ENCODE measurements at places on chromosomes 11 and 22.

DNA sequence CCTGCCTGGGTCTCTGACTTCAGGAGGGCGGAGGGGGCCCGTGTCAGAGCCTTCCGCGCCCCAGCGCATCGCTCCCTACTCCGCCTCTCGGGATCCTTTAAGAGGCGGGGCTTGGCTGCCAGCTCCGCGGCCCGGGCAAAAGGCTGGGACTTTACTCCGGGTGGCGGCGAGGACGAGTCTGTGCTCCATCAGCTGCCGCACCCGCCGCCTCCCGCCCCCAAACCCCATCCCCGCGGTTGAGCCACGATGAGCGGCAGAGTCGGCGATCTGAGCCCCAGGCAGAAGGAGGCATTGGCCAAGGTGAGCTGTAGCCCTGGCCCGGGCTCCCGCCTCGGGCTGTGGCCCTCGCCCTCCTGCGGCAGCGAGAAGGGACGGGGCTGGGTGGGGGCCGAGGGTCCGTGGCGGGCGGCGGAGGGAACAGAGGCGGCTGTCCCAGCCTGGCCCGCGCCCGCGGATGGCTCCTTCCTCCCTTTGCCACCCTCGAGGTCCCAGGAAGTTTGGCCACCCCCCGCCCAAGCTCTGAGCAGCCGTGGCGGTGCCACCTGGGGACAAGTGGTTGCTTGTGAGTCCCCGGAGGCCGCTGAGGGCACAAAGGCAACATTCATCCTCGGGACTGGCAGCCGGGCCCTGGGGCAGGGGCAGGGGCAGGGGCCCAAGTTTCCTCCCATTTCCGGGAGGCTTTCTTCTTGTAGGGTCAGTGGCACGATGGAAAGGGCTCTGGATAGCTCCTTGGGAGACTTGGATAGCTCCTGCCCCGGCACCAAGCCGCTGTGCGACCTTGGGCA lies at the start of gene SEC14L2:
Gene SEC14L2 (plus strand): TSS at position 148 of the 785 bp plus-strand sequence. CDS start 99 bp downstream, at position 247.
- DNase-seq: peak; percentile 69

DNA sequence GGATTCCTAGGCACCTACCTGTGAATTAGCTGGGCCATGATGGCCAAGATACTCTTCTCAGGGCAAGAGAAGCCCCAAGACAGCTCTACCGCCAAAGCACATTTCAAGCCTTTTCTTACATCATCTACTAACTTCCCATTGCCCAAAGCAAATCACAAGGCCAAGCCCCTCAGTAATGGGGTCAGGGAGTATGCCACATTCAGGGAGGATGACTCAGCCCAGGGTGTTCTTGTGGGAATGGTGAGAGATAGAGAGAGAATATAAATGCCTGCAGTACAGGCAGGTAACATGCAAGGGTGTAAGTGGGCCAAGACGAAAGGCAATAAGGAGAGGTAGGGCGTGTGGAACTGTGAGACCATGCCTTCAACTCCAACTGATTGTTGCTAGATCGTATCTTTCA lies 162.5 kb upstream of the ISX start:
- DNase-seq: peak; percentile 9

- DNase-seq: no peak
Measured at GRCh38 chr11:118412921-118413320, 11.5 kb downstream of the ATP5MG start.

DNA sequence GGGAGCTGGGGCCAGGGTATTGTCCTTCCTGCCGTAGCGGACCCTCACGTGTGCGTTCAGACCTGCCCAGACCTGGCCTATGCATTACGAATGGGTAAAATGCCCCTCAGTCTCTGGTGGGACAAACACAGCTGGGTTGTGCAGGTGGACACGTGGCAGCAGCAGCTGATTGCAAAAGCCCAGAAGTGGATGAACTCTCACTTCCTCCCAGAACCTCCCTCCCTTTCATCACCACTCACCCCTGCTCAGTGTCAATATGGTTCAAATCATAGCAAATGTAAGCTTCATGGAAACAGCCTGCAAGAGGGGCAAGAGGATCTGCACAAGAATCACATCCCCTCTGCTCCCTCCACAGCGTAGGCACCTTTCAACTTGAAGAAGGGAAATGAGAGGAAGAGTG lies 352.1 kb downstream of the OPCML start:
- DNase-seq: no peak

DNA sequence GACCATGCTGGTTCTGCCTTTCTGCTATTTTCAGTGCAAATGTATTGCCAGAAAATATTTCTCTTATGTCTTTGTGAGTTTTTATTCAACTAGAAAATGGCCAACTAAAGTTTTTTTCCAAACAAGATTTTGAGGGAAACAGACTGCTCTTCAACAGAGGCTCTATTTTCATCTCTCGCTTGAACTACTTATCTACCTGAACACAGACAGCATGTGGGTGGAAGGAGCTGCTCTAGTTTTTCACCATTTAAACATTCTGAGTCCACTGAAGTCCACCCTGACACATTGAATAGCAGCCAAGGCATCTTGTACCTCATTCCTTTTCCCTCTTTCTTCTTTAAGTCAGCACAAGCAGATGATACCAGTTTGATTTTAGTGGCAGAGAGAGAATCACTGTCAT lies 9.8 kb upstream of the OR9I1 start:
- DNase-seq: no peak

DNA sequence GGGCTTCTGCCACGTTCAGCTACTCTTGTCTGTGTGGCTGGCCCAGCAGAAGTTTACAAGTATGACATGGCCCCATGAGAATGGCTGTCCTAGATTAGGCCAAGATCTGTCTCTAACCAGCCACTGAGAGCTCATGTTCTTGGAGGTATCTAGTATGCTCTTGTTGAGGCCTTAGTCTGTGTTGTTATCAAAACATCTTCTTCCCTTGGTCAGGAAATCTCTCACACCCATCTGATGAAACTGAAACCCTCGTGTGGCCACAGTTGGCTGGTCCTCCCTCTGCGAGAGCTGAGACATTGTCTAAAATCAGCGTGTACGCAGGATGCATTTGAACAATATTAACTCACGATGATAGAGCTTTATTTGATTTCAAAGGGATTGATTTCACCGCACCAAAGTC lies 109.0 kb upstream of the NNMT start:
- DNase-seq: no peak

DNA sequence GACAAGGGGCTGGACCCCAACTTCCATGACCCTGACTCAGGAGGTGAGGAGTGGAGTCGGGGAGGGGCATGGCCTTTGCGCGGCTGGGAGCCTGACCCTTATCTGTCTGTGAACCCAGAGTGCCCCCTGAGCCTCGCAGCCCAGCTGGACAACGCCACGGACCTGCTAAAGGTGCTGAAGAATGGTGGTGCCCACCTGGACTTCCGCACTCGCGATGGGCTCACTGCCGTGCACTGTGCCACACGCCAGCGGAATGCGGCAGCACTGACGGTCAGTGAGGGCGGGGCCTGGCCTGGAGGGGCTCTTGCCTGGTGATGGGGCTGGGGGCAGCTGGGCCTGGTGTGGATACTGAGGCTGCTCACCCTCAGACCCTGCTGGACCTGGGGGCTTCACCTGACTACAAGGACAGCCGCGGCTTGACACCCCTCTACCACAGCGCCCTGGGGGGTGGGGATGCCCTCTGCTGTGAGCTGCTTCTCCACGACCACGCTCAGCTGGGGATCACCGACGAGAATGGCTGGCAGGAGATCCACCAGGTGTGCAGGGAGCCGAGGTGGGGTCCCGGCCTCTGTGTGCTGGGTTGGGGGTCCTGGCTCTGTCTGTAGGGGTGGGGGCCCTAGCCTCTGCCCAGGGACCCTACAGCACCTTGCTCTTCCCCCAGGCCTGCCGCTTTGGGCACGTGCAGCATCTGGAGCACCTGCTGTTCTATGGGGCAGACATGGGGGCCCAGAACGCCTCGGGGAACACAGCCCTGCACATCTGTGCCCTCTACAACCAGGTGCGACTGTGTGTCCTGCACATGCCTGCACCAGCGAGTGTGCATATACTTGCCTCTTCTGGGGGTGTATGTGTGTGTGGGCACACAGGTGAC lies 6.3 kb downstream of the SHANK3 start:
- no peak for DNase-seq

DNA sequence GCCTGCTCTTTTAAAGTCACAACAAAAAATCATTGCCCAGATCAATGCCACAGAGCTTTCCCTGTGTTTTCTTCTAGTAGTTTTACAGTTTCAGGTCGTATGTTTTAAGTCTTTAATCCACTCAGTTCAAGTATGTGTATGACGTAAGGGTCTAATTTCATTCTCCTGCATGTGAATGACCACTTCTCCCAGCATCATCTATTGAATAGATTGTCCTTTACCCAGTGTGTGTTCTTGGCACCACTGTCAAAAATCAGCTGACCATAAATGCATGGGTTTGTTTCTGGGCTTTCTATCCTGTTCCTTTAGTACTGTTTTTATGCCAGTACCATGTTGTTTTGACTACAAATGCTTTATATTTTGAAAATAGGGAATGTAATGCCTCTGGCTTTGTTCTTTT lies 28.1 kb downstream of the INTS4 start:
- DNase-seq: no peak

DNA sequence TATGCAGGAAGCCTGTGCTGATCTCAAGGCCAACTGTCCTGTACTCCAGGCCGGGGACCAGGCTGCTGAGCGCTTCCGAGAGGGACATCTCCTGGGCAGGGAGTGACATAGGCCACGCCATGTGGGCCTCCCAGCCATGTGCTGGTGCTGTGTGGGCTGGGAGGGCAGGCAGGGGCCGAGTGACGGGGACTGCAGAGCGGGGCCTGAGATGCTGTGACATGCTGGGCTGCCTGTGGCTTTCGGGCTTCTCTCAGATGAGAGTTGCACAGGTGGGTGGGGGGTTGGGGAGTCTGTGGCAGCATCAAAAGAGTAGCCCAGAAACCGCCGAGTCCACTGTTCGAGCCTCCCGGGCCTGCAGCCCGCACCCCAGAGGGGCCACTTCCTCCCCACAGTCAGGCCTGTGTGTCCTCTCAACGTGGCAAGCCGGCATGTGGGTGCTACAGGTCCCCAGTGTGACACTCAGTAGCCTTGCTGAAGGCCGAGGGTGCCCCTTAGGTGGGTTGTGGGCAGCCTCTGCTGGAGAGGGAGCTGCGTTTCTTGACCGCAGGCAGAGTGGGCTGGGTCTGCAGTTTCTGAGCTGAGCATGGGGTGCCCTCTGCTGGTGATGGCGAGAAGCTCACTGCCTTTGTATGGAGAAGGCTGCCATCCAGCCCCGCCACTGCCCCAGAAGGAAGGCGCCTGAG lies 101.2 kb downstream of the BCR start:
- peak; percentile 75 for DNase-seq

DNA sequence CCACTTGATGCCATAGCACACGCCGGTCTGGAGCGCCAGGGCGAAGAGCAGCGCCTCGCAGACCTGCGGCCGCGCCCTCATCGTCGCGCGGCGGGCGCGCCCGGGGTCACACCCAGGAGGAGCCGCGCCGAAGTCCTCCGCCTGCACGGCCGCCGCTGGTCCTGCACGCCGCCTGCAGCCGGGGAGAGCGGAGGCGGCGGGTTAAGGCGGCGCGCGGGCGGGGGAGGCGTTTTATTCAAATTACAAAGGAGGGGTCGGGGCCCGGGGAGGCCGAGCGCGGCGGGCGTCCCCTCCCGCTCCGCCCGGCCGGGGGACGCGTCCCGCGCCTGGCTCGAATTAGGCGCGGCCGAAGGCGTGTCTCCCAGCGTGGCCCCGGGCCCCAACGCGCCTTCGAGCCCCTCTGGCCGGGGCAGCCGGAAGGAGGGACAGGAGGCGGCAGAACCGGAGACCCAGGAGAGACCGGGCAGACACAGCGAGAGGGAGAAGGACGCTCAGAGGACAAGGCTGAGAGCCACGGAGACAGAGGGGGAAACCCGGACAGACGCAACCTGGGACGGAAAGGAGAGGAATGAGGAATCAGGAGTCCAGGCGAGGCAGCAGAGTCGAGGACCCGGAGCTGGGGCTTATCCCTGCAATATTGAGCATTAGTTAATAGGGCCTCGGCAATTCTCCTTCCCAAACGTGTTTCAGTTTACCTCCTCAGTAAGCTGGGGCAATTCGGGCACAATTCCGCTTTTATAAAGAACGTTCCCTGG lies at the start of gene WNT11:
Gene WNT11 (minus strand): TSS at position 176 of the 755 bp plus-strand sequence. CDS start 95 bp downstream, at position 81.
- DNase-seq: peak; percentile 39

DNA sequence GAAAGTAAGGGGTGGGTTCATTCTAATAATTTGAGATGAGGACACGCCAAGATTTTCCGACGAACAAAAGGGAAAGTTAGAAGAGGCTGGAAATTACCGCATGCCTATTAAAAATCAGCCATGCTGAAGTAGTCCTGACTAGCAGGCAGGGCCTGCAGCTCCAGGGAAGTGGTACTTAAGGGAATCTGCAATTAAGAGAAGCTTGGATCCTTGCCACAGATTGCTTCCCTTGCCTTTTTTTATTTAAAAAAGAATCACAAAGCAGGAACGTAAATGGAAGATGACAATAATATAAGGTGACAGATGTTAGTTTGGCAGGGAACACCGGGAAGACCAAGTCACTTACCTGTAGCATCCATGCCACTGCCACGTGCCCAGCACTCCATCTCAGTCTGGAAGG lies 359.3 kb downstream of the CADM1 start:
- DNase-seq: no peak

DNA sequence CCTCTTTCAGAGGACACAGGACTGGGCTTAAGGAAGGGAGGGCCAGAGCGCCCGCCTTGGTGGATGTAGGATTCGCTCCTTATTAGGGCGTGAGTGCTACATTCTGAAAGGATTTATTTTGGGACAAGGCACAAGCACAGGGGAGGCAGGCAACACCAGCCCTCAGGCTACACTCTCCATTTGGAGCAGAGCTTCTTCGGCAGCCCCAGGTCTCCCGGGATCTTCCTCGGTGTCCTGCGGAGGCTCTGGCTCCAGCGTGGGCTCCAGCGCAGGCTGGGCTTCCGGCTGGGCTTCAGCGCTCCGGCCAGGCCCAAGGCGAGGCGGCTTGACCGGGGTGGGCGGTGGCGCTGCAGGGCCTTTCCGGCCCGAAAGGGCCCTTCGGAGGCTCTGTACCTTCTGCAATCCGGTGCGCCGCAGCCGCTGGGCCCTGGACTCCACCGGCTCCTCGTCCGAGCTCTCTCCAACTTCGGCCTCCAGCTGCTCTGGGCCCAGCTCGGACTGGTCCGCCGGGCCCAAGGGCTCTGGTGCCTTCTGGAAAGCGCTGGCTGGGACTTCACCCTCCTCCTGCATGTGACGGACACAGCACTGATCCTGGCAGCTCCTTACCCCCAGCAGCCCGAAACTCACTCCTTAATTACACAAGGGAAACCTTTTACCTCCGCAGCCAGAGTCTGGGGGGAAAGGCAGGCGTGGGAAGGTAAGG lies 1.1 kb downstream of the CAVIN3 start:
- peak; percentile 57 for DNase-seq

GRCh38 chr11:4044976-4045646 lies 49.5 kb upstream of the RRM1 start:
- DNase-seq: no peak

DNA sequence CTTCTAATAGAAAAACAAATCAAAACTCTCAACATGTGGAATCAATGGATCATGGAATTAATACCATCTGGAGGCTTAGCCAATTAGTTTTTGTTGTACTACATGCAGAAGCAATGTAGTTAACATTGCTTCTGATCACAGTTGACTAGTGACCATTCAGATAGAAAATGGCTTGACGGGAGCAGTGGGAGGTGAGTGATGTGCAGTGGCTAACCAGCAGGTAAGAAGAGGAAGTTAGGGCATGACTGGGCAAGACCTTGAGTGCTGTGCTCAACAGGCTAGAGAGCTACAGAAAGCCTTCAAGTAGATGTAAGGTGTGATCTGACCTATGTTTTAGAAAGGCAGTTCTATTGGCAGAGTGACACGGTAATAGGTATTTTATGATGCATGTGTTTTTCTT lies 60.7 kb upstream of the ALKBH3 start:
- DNase-seq: no peak
